ENCODE measurements at places on chromosomes 2 and 18.

DNA sequence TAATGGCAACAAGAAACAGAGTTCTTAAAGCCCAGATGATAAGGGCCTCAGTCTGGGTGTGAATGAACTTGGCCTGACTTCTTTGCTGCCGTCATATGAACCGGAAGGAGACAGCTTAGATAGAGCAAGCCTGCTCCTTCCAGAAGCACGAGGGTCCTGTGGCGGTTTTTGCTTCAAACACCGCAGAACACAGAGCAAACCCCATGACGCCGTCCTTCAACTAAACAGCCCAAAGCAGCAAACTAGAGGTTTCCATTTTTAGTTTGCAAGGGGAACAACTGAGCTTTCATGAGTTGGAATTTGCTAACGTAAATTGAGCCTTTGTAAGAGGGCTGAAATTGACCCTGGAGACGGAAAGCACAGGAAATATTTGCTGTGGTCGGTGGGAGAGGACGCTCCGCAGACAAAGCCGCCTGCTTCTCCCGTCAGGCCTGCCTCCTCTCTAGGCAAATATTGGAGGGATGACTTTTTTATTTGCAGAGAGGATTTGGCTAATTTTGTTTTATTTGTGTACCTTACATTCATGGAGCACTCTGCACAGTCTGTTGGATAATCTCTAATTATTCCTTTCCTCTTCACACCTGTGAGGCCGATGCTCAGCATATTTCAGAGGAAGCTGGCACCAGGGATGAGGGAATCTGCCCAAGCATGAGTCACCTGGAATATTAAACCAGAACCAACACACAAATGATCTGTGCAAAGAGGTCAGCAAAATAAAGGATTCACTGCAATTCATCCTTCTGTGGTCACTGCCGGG, 134.0 kb upstream of the NCK2 start:
- no peak for DNase-seq

DNA sequence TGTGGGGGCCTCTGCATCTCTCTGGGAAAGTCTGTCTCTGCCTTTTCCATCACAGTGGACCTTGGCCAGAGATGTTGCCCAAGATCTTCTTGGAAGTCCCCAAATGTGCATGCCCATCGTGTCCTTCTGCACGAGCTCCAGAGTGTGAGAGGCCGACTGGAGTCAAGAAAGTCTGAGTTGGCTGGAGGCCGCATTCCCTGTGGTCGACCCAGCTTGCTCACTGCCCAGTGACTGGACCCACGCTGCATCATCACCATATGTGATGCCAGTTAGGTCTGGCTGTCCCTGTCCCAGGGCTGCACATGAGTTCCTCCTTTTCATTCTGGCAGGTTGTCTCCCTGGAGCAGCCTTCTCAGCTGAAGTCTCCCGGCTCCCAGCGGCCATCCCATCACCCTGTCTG, 93.8 kb downstream of the ARL4C start:
- DNase-seq = no peak

GRCh38 chr2:121071034-121071504, 213.9 kb downstream of the TFCP2L1 start:
- DNase-seq = peak; percentile 71

DNA sequence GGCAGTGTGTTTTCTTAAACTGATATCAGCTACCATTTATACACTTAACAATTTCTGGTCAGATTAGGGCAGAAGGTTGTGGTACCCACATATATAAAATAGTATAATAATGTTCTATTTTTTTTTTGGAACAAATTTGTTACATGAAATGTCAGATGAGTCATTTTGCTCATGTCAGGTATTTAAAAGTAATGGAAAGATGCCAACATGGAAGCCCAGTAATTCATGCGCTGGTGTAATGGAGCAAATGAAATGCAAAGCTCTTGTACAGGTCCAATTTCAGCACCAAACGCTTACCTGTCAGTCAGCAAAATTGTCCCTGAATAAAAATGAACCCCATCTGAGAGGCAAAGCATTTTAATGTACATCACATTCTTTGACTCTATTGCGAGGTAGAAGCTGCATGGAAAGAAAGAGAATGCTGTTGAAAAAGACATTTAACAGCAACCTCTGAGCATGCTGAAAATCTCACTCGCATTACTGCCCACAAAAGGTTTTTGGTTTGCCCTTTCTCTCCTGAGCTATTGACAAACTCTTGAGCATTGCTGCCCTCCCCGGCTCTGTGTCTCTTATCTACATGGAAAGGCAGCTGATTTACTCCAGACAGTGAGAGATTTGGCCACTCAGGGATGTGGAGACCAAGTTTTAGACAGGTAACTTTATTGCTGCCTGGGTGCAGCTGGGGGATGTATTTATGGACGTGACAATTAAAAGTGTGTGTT, 217.5 kb downstream of the CAMKMT start:
- DNase-seq = peak; percentile 49

DNA sequence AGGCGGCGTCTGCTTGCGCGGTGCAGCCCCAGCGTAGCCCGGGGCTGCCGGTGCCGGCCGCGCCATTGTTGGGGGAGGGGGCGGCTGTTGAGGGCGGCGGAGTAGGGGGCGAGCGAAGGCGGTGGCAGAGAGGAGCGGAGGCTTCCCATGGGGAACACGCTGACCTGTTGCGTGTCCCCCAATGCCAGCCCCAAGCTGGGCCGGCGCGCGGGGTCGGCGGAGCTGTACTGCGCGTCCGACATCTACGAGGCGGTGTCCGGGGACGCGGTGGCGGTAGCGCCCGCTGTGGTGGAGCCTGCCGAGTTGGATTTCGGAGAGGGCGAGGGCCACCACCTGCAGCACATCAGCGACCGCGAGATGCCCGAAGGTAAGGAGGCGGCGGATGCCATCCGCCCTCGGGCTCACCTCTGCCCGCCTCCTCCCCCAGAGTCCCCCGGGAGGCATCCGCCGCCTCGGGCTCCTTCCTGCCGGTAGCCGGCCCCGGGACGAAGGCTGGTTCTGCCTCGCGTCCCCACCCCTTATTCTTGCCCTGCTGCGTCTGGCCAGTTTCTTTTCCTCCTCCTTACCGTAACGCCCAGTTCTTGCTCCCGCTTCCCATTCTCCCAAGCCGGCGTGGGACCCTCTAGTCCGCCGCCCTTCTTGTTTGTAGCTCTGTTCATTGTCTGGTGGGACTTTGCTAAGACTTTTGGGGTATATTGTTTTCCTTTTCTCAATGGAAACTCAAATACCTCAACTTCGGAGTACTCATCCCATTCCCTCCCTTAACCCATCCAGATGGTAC, 500 bp downstream of the CCNYL1 start:
- peak; percentile 59 for DNase-seq

DNA sequence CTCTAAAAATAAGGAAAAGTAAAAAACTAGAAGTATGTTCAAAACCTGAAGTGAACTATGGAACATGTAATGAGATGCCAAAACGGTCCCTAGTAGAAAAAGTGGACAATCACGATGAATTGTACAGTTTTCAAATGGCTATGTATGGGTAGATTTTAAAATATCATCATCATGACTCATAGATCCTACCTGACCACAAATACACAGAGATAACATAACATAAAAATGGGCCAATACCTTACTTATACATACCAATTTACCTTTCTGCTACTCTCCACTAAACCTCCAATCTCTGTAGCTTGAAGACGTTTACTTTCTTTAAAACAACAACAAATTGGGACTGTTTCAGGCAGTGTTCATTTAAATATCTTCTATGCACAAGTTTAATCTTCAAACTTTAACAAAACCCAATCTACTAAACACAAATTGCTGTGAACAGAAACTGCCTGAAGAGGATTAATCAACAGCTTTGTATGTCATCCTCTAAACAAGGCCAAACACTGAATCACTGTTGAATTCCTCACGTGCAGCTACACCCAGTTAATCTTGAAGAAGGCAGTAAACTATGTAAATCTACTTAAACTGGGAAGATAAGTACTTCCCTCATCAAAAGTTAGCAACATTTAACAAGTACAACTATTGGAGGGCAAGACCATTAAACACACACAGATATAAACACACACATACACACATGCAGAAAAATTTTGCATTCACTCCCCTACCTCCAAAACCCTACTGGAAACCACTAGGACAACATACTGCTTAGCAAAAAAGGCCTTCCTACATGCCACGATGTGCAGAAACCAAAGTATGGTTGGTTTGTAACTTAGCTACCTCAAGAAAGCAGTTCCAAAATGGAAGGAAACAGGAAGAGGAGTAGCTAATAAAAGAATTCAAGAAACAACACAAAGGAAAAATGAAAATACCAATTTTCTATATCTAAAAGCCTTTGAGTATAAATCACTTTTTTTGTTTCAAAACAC, 90.3 kb downstream of the RBMS1 start:
- no peak for DNase-seq

- peak; percentile 80 for DNase-seq
These were observed 339.4 kb downstream of the BCL11A start for GRCh38 chr2:60213865-60214625.

DNA sequence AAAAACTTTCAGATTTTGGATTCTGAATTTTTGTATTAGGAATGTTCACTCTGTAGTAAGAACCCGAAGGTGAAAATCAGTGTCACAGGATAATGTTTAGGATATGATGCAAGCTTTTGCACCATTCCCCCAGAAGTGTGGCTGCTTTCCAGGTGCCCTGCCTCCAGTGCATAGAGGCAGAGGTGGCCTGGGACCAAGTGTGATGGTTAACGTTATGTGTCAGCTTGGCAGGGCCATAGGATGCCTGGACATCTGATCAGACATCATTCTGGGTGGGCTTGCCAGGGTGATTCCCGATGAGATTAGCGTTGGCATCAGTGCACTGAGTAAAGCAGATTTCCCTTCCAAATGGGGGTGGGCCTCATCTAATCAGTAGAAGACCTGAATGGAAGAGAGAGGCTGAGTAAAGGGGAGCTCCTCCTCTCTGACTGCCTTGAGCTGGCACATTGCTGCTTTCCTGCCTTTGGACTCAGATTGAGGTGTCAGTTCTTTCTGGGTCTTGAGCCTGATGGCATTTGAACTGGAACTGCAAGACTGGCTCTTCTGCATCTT, 177.4 kb upstream of the HS6ST1 start:
- DNase-seq = no peak

GRCh38 chr2:32124660-32125059, 41.0 kb upstream of the SLC30A6 start:
- no peak for DNase-seq

DNA sequence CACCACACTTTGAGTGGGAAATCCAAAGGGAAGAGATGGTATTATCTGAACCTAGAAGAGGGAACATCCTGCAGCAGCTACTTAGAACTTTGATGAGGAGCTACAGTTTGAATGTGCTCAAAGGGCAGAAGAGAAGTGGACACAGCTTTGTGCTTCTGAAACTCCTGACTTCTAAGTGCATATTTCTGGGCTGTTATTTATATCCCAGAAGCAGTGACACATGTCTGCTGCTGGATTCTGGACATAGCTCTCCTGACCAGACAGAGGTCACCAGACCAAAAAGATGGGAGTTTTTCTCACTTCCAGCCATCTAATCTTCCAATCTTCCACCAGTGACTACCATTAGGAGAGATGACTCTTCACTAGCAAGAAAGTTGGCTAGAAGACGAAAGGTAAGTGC, 153.9 kb downstream of the FSIP2 start:
- no peak for DNase-seq

- DNase-seq = no peak
These were observed 797 bp downstream of the EIPR1 start for GRCh38 chr2:3376821-3377220.

DNA sequence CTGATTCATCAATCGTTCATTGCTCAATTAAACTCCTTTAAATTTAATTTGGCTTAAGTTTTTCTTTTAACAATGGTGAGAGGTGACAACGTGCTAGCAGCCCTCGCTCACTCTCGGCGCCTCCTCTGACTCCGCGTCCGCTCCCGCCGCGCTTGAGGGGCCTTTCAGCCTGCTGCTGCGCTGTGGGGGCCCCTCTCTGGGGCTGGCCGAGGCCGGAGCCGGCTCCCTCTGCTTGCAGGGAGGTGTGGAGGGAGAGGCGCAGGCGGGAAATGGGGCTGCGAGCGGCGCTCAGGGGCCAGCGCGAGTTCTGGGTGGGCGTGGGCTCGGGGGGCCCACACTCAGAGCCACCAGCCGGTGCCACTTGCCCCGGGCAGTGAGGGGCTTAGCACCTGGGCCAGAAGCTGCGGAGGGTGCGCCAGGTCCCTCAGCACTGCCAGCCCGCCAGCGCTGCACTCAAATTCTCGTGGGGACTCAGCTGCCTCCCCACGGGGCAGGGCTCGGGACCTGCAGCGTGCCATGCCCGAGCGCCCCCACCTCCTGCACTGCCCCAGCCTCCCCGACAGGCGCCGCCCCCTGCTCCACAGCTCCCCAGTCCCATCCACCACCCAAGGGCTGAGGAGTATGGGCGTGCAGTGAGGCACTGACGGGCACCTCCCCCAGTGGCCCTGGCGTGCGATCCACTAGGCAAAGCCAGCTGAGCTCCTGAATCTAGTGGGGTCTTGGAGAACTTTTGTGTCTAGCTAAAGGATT, 19.6 kb downstream of the ANKMY1 start:
- no peak for DNase-seq

DNA sequence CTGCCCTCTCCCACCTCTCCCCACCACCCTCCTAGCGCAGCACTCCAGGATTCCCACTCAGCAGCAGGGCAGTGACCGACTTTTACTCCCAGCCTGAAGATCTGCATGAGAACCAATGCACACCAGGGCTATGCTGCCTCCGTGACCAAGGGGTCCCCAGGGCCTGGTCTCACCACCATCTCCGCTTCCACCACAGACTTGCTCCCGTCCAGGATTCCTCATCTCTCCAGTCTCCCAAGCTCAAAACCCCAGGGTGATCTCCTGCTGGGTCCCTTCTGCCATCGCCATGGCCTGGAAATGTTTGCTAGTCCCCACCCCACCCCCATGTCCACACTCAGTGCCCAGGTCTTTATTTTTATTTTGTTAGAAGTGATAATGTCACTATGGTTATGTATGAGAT, 2.1 kb upstream of the CIDEA start:
- DNase-seq = no peak

GRCh38 chr2:100321866-100322820, at the start of gene LONRF2:
LONRF2 (minus strand) TSS chr2:100322501; CDS start chr2:100322093, 408 bp downstream.
- no peak for DNase-seq

GRCh38 chr2:207960911-207961310, 64.4 kb downstream of the PLEKHM3 start:
- no peak for DNase-seq

- no peak for DNase-seq
These were observed 16.9 kb downstream of the EML6 start for GRCh38 chr2:54740333-54740732.

GRCh38 chr2:42881732-42882131, 89.3 kb upstream of the HAAO start:
- peak; percentile 46 for DNase-seq

DNA sequence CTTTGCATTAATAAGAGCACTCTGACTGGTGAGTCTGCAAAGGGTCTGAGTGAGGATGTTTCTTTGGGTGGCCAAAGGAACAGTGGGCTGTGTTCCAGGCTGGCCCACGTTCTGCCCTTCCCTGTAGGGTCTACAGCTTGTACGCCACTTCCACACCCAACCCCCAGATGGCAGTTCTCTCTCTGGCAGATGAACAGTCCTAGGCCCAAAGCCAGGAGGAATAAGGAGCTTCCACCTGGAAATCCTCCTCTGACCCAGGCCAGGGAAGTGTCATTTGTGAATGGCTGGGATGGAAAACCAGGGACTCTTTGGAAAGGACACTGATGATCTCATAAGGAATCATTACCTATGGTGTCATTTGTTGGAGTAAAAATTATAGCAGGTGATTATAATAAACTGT, 6.6 kb downstream of the OTOF start:
- DNase-seq = no peak
